ENCODE measurements at places on chromosomes 4 and X. TPM values are rescaled to one million over a fixed set of nuclear protein-coding genes. Genes with fewer than 3 reads are reported as not detected.

HTN1 gene
- not detected for polyA plus RNA-seq

FGF13 gene
- not detected for polyA plus RNA-seq

RASSF6 gene
- 0.04 TPM for polyA plus RNA-seq

GSX2 gene
- polyA plus RNA-seq = not detected

ARHGAP36 gene
- polyA plus RNA-seq = not detected

NPY2R gene
- not detected for polyA plus RNA-seq

KLB gene
- polyA plus RNA-seq = not detected

NXF2B gene
- polyA plus RNA-seq = not detected

TENM3 gene
- not detected for polyA plus RNA-seq

NALF2 gene
- not detected for polyA plus RNA-seq

CSN2 gene
- not detected for polyA plus RNA-seq

SMIM31 gene
- not detected for polyA plus RNA-seq

ADAMTS3 gene
- not detected for polyA plus RNA-seq

VCX3A gene
- polyA plus RNA-seq = not detected

VAMP7 gene
- polyA plus RNA-seq = 57.9 TPM

REPS2 gene
- not detected for polyA plus RNA-seq

SSX4B gene
- not detected for polyA plus RNA-seq
